ENCODE measurements at places on chromosomes 5 and 9.

DNA sequence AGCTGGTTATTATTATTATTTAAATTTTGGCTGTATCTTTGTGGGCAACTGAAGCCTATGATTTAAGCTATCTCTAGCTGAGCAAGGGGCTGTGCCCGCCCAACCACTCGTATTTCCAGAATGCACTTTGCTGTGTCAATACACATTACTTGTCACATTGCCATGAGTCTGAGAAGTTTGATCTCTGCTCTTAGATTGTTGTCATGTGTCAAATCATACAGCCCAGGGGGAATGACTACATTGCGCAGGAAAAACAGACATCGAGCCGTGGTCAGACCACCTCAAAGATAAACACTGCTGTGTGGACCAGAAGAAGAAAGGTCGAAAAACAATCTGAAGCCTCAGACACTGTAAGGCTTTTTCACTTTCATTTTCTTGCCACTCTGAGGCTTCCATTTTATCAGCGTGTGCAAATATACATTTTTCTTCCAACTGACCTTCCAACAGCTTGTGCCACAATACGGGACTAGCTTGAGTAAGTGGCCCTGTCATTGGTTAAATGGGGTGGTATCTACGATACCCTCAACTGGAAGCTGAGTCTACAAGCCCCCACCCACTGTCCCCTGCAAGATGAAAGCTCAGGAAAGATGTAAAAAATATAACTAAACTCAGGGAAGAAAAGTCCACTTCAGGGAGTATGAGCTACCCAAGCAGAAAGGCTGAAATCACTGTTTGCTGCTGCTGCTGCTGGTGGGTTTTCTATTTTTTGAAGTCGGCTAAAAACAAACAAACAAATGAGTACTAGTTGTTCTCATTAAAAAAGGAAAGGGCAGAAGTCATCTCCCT lies 603.0 kb downstream of the BNC2 start:
- no peak for DNase-seq

- no peak for DNase-seq
Measured at GRCh38 chr9:77403239-77403638, 225.9 kb downstream of the VPS13A start.

GRCh38 chr9:93048566-93049448 lies 9.7 kb upstream of the SUSD3 start:
- DNase-seq = no peak

DNA sequence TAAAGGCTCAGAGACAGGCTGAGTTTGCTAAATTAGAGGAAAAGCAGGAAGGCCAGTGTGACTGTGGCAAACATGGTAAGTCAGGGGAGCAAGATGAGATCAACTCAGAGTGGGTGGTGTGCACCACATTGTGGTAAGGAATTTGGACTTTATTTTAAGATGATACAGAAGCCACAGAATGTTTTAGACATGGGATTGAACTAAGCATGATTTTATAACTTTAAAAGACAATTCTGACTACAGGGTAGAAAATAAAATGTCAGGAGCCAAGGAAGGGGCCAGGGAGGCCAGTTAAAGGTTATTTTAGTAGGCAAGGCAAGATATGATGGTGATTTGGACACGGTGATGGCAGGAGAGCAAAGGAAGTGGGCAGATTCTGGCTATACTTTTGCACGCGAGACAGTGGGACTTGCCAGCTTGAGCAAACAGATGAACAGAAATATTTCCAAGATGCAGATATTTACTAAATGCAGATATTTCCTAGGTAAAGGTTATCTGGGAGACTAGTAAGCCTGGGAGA lies 53.9 kb downstream of the TSSK1B start:
- no peak for DNase-seq

- DNase-seq = no peak
Measured at GRCh38 chr5:25619273-25619672, 974.5 kb upstream of the CDH10 start.

- DNase-seq = no peak
Measured at GRCh38 chr5:112165399-112165798, 253.7 kb downstream of the EPB41L4A start.

- DNase-seq = no peak
Measured at GRCh38 chr9:128497824-128498610, 6.5 kb upstream of the GLE1 start.
